ENCODE measurements at places on chromosomes 12 and 14.
A peak's percentile ranks its signal among the peaks of the same experiment; 100 is the strongest.

- DNase-seq: no peak
These were observed 63.6 kb downstream of the STXBP6 start for GRCh38 chr14:24986206-24986893.

DNA sequence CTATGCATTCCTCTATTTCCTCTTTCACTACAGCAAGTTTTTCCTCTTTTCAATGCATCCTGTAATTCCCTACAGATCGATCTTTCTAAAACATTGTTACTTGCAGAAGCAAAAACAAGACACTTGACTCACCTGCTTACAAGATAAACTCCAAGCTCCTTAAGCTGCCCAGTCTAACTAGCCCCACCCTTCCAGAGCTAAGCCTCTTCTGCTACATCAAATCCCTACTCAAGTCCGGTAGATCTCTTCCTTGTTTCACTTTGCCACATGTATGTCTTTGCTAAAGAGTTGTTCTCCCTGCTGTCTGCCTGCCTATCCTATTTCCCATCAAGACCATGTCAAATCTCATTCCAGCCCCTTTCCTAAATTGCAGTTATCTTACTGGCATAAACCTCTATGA, 724.8 kb downstream of the C12orf50 start:
- no peak for DNase-seq

DNA sequence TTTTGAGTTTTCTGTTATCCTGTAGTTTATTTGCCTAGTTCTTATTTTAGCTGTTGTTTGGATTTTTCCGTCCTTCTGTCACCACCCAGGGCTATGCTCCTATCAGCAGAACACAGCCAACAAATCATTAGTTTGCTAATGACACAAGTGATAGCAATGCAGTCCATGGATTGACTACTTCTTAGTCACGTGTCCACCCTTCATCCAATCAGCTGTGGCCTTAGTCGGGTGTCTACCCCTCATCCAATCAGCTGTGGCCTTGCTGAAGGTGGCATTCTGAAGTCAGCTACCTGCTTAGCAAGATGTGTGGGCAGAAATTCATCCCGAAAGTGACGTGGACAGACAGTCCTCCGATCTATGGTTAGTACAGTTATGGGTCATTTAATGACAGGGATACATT, 182.3 kb downstream of the GALC start:
- DNase-seq: no peak

DNA sequence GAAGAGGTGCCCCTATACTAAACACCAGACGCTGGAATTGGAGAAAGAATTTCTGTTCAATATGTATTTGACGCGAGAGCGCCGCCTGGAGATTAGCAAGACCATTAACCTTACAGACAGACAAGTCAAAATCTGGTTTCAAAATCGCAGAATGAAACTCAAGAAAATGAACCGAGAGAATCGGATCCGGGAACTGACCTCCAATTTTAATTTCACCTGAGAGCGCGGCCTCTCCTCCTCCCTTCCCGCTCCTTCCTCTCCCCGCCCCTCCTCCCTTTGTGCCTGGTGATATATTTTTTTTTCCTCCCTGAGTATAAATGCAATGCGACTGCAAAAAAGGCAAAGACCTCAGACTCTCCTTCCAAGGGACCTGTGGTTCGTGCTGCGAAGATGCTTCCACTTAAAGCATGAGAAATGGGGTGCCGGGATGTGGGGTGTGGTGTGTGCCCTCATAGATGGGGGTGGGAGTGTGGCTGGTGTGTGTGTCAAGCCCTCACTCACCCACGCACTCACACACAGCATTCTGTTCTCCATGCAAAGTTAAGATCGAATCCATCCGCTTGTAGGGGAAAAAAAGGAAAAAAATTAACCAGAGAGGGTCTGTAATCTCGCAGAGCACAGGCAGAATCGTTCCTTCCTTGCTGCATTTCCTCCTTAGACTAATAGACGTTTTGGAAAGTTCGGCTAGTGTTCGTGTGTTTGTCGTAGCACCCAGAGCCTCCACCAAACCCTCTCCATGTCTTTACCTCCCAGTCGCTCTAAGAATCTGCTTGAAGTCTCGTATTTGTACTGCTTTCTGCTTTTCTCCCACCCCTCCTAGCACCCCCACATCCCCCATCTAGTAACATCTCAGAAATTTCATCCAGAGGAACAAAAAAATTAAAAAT, 4.5 kb downstream of the HOXC10 start:
- DNase-seq: no peak

GRCh38 chr14:68283378-68284123, 464.0 kb downstream of the RAD51B start:
- no peak for DNase-seq

- DNase-seq: no peak
These were observed 454.0 kb upstream of the TBX3 start for GRCh38 chr12:115137812-115138521.

DNA sequence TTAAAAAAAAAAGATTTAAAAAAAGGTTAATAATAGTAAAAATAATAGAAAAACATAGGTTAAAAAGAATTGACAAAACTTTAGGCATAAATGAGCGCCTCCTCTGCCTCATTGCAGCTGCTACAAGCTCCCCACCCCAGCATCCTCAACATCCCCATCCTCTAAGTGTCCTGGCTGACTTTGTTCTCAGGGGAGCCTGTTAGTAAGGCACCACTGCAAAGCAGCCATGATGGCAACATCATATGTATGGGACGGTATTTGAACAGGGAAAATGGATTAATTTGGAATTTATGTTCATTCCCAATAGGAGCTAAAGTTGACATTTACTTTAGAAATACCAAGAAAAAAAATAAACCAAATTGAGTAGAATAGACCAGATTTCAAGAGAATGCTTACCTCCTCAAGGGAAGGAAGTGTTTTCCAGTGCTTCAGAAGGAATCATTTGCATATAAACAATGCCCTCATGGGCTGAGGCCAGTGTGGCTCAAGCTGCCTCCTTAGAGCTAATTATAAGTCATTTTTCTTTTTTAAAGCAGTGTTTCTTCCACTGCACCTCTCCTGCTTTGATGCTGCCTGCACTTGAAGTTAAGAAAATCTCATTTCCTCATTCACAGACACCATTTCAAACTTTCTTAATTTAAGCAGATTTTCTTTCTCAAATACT, 59.6 kb downstream of the DACT1 start:
- DNase-seq: no peak

DNA sequence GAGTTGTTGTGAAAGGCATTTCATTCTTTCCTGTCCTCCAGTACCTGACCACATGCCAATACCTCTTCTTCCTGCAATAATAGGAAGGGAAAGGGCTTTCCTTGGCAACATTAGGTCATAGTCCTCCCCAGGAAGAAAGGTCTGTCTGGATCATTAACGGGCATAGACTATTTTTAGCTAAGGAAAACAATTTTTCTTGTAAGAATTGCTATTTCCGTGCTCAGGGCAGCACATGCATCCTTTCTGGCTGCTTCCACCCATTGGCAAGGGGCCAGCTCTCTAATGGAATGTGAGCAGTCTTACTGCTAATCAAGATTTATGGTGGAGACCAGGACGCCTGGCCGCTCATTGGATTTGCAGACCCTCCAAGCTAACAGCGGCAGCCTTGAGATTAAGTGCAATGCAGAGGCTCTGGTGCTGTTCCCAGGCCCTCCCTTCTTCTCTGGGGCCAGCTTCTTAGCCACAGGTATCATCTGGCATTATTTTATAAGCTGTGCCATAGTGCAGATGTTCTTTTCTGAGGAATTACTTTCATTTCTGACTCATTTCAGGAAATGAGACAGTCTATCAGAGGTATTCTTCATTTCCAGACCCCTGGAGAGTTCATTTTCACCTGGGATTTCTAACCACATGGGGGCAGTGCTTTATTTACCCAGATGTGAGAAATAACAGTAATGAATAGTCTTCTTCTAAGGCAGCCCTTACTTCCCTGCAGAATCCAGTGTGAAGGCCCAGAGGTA, 52.9 kb downstream of the ANO6 start:
- peak; percentile 22 for DNase-seq

GRCh38 chr14:99391671-99392070, 89.0 kb downstream of the SETD3 start:
- DNase-seq: no peak
